ENCODE measurements at places on chromosomes 1 and 21.

DNA sequence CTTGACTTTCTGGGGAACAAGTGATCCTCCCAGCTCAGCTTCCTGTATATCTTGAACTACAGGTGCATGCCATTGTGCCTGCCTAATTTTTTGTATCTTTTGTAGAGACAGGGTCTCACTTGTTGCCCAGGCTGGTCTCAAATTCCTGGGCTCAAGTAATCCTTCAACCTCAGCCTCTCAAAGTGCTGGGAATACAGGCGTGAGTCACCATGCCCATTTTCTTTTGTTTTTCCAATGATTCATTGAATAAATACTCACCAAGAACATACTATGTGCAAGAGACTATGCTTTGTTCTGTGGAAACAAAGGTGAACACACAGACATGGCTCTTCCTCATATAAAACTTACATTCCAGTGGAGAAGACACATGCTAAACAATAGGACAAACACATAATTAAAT, 407.8 kb upstream of the DAB1 start:
- no peak for DNase-seq

DNA sequence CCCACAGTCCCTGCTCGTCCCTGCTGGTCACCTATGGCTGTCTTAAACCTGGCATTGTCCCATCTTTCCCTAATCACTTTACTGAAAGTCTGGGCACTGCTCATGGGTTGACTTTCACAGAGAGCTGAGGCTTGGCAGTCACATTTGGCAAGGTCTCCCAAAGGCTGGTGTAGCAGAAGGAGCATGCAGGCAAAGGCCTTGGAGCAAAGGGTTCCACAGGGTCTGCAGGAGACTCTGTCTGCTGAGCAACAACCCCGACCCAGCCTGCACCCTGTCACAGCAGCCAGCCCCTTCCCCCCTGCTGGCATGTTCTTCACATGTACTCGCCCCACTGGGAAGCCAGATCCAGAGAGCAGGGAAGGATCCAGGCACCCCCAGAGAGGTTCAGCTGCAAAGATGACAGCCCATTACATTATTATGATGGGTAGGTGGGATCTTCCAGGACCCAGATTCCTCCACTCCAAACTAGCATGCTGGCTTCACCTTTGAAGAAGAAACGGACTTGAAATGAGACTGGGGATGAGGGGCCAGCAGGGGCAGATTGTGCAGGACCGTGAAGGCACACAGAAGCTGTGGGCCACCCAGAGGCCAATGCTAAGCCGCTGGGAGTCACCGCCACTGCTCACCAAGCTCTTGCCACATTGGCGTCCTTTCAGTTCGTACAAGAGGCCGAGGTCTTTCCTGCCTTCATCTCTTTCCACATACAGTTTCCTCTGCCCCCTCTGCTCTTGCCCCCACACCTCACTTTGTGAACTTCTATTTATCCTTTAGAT, 14.2 kb upstream of the TMEM125 start:
- DNase-seq: no peak

DNA sequence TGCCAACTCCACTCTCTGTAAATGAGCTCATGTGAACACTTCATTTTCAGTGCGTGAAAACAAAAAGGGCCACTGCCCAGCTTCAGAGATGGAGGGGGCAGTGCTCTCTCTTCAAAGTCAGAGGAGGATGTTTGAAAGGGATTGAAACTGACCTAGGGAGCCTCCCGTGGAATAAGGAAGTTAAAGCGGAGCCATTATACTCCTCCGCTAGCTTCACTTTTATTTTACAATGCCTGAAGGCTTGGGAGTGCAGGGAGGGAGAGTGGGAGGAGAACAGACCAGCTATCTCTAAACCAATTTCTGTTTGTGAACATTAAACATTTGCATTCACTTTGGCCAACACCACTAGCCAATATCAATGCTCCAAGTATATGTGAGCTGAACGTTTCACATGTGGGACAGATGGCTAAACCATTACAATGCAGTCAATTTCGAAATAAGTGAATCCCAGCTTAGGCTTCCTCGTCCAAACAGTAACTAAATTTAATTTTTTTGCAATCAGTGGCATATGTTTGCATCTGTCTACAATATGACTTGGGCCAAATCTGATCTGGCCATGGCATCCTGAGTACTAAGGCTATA, 126.9 kb downstream of the ESRRG start:
- no peak for DNase-seq

DNA sequence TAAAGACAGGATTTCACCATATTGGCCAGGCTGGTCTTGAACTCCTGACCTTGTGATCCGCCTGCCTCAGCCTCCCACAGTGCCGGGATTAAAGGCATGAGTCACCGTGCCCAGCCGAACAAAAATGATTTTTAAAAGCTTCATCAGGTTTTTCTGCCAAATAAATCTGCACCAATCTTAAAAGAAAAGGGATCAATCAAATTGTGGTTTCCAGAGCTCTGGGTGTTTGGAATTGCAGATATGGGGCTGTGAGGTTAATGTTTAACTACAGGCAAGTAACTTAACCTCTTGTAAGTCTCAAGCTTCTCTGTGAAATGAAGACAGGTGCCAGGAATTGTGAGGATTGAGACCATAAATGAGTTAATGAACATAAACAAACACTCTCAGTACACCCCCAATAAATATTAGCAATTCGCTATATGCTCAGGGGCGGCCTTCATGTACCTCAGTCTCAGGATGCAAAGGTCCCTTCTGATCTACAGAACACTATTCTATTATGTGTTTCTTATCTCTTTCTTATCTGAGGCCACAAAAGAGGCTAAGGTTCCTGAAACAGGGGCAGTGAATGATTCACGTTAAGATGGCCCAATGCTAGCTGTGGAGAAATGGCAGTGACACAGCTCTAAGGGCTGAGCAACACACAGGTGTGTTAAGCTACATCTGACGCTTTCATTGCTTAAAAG, 7.1 kb upstream of the GNPAT start:
- DNase-seq: no peak

- peak; percentile 19 for DNase-seq
Observed at GRCh38 chr1:145871994-145872924, 13.4 kb upstream of the PIAS3 start.

- DNase-seq: no peak
Observed at GRCh38 chr1:159804924-159805323, 2.8 kb downstream of the FCRL6 start.

DNA sequence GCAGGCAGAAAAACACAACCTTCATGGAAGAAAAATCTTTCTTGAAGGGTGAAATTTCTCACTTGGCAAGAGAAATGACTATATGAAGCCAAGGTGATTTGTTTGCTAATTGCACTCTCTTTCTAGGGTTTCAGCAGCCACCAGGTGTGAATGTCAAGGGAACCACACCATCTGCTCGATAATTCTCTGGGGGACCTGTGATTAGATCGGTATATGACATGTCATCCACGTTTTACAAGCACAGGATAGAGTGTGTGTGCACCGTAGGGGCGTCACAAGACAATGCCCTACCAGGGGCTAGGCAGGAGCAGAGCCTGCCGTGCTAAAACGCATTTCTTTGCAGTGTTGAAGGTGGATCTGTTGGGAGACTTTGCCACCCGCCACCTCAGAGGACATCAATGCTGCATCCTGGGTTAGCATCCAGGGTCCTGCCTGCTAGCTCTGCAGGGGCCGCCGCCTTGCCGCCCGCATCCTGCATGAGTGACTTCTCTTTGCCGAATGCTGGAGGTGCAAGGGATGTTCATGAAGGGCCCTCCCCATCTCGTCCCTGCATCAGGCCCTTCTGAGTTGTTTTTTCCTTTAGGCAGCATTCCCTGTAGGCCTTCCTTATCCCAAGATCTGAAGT, 37.8 kb upstream of the CCSAP start:
- DNase-seq: no peak

- no peak for DNase-seq
Observed at GRCh38 chr1:115210302-115210711, 121.0 kb upstream of the TSPAN2 start.

GRCh38 chr21:40272037-40272436, 404.8 kb downstream of the PCP4 start:
- DNase-seq: no peak

GRCh38 chr1:116314305-116314919, 58.6 kb upstream of the ATP1A1 start:
- no peak for DNase-seq

DNA sequence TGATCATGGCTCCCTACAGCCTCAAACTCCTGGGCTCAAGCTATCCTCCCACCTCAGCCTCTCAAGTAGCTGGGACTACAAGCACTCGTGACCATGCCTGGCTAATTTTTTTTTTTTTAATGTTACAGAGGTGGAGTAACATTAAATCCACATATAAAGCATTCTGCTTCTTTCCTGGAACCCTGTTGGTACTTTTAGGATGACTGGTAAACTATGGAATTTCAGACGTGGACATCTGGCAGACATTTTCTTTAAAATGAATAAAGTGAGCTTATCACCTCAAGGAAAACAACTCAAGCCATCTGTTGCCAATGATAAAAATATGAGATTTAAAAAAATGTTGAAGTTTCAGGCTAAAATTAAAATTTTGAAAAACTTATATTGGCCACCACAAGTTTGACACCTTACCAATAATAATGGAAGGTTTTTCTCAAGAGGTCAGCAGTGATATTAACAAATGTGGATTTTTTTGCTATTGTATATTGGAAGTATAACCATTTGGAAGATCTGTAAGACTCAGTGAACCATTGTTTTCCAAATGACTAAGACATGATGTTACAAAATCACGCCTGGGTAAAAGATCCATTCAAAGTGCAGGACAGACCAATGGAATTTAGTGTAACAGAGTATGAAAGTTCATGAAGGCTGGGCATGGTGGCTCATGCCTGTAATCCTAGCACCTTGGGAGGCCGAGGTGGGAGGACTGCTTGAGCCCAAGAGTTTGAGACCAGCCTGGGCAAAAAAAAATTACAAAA, 52.7 kb upstream of the EIF4G3 start:
- no peak for DNase-seq

DNA sequence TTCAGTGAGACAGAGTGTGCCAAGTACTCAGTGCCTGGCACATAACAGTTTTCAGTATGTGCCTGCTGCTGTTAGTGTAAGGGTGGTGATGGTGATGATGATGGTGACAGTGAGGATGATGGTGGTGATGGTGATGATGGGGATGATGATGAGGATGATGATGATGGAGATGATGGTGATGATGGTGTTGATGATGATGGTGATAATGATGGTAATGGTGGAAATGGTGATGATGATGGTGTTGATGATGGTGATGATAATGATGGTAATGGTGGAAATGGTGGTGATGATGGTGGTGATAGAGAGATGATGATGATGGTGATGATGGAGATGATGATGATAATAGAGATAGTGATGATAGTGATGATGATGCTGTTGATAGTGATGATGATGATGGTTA, 62.0 kb downstream of the AJAP1 start:
- DNase-seq: no peak

- no peak for DNase-seq
Observed at GRCh38 chr1:35222322-35223083, 29.6 kb upstream of the SFPQ start.

DNA sequence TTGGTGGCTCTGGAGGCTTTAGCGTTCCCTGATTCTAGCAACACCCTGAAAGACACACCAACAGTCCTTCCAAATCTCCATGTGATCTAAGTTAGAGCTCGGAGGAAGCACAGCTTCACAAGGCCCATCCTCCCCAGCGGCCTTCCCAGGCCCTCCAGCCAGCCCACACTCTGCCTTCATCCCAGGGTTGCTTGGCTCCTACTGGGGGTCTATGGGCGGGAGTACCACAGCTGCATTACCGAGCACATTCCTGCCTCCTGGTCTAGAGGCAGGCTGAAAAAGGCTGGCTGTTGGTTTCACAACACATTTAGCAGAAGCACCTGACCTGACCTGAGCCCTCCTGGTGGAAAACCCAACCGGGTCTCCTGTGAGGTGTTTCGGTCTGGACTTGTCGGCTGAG, 54.7 kb upstream of the TRIM67 start:
- DNase-seq: no peak

DNA sequence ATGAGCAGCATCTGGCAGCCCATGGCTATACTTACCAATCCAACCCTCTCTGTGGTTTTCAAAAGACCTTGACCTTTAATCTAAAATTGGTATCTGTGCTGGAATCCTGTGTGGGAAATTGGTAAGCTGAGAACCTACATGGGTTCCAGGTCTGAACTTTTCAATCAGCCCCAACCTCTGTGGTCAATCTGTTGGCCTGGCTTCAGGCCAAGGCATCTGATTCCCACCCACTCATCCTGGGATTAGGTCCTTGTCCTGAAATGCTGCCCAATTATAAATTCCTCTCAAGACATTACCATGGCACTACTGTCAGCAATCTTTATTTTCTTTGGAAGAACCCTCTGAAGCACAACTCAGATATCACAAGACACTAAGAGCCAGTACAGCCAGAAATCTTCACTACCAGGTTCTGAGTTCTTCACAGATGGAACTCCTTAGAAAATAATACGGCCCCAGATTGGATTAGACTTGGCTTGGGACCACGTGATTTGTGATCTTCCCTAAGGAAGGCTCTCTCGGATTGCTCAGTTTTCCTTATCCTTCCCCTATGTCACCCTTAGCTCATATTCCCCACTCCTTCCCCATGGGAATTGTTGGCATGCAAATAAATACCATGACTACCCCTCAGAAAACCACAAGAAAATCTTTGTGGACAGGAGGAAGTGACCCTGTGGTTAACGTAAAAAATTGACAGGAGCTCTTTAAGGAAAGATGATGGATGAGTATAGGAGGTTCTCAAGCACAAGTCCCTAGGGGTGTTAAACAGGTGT, 207.9 kb upstream of the ST6GALNAC5 start:
- DNase-seq: no peak

- no peak for DNase-seq
Observed at GRCh38 chr1:216015116-216015515, 408.1 kb downstream of the USH2A start.

DNA sequence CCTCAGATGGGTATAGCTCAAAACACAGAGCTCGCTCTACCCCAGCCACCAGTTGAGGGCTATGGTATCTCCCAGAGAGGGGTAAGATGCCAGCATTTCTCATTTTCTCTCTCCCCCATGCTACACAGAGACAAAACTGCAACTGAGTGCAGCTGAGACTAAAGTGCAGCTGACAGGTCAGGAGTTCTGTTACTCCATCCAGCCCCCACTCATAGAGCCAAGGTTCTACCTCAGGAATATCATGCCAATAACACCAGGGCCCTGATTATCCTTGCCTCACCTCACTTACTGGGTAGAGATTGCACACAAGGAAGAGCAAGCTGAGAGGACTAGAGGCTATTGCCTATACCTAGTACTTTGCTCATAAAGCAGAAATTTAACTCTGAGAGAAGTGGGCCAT, 34.6 kb downstream of the DPYD start:
- no peak for DNase-seq

- DNase-seq: no peak
Observed at GRCh38 chr1:79204779-79205479, 198.4 kb upstream of the ADGRL4 start.

DNA sequence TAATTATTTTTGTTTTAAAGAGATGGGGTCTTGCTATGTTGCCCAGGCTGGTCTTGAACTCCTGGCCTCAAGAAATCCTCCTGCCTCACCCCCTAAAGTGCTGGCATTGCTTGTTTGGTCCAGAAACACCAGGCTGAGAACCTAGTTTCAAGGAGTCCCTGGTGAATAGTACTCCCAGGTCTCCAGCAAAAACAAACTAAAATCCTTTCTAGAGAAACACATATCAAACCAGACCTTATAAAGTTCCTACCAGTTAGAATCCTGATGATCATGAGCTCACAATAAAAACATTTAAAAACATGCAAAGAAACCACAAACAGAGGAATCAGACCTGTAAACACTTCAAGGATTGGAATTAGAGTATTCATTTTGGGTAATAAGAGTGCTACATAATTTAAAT, 34.4 kb upstream of the PADI1 start:
- no peak for DNase-seq

- peak; percentile 84 for DNase-seq
Observed at GRCh38 chr1:26279456-26280332, at the start of gene SH3BGRL3. Gene SH3BGRL3, plus strand, starts transcription at chr1:26280086. Its CDS starts 70 bp downstream, at chr1:26280156.
